ENCODE measurements at places on chromosomes 16 and 17. TPM values are rescaled to one million over a fixed set of nuclear protein-coding genes. Genes with fewer than 3 reads are reported as not detected.

TMEM238L gene
- not detected for total RNA-seq

ZFP1 gene
- 11.4 TPM for total RNA-seq

KRT32 gene
- total RNA-seq: not detected

NIP7 gene
- 46.8 TPM for total RNA-seq

GRAP gene
- total RNA-seq: 24.7 TPM

TMEM235 gene
- total RNA-seq: not detected

KIAA0753 gene
- 19.1 TPM for total RNA-seq

ZKSCAN2 gene
- 5.9 TPM for total RNA-seq

TP53TG3F gene
- total RNA-seq: not detected

SOX8 gene
- total RNA-seq: 0.11 TPM

KCTD19 gene
- total RNA-seq: not detected

GLTPD2 gene
- not detected for total RNA-seq

EVPL gene
- total RNA-seq: 0.16 TPM

BICDL2 gene
- 0.23 TPM for total RNA-seq

KRT31 gene
- not detected for total RNA-seq

ANKRD40CL gene
- total RNA-seq: not detected

KRTAP17-1 gene
- total RNA-seq: not detected

TLCD1 gene
- 1.7 TPM for total RNA-seq

FOXL1 gene
- not detected for total RNA-seq

TBX21 gene
- 9.4 TPM for total RNA-seq

ALDOC gene
- total RNA-seq: 103 TPM

SAT2 gene
- 18.2 TPM for total RNA-seq

Measured in T-helper 2 cell treated with Interferon-gamma antibody and Interleukin-4, amounts not matched to agents 100 ng/mL and 5 ng/mL, for 36 hours (primary cell).